ENCODE measurements at places on chromosomes 11 and 22. TPM values are rescaled to one million over a fixed set of nuclear protein-coding genes. Genes with fewer than 3 reads are reported as not detected.

GRCh38 chr22:20191803-20192202 is 40.9 kb upstream of the CCDC188 start:
- DNase-seq = no peak

DNA sequence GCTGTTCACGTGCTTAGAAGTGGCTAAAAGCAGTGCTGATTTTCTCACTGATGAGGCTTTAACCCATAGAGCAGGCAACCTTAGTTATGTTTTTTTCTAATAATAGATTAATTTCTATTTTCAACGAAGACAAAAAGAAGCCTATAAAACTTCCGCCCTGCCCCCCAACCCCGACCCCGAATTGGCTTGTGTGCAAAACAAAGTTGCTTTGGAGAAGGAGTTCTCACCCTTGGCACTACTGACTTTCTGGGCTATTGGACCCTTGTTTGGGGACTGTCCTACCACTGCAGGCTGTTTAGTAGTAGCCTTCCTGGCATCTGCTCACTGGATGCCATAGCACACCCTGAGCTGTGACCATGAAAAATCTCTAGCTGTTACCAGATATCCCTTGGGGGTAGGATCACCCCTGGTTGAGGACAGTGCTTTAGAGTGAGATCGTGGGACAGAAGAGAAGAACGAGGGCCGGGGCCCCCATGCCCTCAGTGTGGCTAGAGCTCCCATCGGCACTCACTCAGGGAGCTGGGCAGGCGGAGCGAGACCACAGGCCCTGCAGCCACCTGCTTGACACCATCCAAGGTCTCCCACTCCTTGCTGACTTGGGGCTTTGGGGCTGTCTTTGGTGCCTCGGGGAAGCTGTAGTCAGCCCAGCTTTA is 16.9 kb downstream of the SLC37A2 start:
- no peak for DNase-seq

GRCh38 chr11:69509381-69509780 is 27.9 kb downstream of the LINC01488 start:
- no peak for DNase-seq

ART1 gene
- total RNA-seq = not detected

- no peak for DNase-seq
Observed at GRCh38 chr22:36936362-36937116, 23.1 kb downstream of the CSF2RB start.

DNA sequence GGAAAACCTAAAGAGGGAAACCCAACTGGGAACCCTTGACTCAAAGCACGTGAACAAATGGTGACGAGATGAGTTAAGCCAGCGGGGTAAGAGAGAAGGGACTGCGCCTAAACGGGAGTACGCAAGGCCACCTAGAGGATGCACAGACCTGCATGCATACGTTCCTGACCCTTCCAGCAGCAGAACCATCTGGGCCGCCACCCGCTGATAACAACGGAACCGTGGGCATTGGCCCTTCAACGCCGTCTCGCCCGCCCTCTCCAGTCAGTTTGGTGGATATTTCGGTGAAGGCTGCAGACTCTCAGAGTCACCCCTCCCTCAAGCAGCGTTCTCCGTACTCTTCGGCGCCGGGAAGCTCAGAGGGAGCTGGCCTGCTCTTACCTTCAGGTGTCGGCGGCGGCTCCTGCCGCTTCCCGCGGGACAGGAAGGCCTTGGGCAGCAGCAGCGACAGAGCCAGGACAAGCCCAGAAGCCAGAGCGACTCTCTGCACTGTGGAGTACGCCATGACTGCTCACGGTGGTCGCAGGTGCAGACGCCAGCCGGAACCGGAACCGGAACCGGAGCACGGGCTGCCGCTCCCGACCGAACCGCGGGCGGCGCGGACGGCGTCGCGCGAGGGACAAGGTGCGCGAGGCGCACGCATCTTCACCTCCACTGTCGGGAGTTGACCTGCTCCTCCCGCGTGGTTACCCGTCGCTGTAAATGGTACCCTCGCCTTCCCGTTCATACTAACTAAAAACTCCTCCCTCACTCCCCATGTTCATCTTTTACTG is at the start of gene RIC3:
Gene RIC3, minus strand, starts transcription at position 541 of the 773 bp plus-strand sequence. Its CDS starts 36 bp downstream, at position 505.
- DNase-seq = peak; percentile 3

GRCh38 chr11:112967082-112967481 is 5.9 kb downstream of the NCAM1 start:
- DNase-seq = no peak

OR8K3 gene
- total RNA-seq = not detected

DNA sequence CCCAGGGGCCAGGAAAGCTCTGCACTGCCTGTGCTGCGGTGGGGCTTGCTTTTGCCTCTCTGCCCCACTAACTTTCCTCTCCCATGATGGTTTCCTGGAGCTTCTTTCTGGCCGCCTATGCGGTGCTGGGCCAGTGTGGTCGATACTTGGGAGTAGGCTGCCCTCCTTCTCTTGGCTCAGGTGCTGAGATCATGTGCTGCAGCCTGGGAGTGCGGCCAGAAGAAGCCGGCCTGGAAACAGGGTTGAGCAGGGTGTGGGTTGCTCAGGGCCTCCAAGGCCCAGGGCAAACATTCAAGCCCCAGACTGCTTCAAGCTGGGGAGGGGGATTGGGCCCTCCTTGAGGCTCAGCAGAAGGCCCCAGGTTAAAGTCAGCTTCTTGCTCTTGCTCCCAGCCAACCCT is 125.0 kb downstream of the NTM start:
- no peak for DNase-seq

TUG1 gene
- 44.2 TPM for total RNA-seq

DNA sequence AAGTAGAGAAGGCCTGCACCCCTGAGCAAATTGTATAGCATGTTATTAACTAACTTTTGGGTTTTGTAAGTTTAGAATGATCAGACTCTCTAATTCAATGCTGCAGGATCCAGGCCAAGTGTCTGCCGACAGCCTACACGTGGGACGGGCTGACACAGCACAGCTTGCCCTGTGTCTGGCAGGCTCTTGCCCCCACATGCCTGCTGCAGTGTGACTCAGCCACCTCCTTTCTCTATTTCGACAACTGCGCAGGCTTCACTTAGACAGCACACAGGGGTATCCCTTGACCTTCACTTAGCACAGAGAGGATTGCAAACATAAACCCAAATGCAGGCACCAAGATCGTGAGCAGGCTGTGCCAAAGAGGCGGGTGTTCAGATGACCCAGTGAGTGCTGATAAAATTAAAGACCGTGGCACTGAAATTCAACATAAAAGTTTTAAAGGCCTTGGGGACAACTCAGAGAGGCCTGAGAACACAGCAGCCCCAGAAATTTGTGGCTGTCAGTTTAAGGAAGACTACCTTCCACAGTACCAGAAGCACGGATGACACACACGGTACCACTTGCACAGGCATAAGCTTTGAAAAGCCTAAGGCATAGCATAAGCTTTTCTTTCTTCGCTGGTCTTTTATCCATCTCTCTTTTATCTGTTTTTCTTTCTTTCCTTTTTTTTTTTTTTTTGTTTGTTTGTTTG is 37.8 kb downstream of the SCN3B start:
- DNase-seq = no peak

GRCh38 chr22:31079095-31079642 is 1.9 kb upstream of the SMTN start:
- no peak for DNase-seq

GRCh38 chr11:120305286-120305685 is 19.8 kb upstream of the TLCD5 start:
- DNase-seq = no peak

DNA sequence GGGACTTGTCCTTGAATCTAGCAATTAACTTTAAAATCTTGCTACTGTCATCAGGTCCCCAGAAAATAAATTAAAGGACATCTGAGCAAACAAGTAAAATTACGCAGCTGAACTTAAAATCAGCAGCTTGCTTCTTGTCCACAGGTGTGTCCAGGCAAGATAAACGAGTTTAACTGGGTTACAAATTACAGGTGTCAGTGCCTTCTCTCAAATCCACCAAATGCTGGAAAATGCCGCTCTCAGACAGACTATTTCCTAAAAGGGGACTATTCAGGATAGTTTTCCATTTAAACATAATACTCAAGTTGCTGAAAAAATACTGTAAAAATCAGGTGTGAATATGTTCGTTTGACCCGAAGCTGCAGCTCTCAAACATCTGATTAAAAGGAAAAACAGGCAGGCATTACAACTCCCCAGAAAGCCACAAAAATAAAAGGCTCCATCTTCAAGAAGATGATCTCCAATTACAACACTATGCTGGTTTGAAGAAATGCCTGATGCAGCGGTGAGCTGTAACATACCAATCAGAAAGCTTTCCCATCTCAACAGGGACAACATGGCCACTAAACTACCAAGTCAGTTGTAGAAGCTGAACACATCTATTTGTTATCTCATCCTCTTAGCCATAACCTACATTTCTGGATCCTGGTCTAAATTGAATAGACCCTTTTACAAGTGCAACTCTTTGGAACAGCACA is 82.1 kb downstream of the CADM1 start:
- DNase-seq = no peak

OR4A47 gene
- not detected for total RNA-seq

OR10D3 gene
- not detected for total RNA-seq

DNA sequence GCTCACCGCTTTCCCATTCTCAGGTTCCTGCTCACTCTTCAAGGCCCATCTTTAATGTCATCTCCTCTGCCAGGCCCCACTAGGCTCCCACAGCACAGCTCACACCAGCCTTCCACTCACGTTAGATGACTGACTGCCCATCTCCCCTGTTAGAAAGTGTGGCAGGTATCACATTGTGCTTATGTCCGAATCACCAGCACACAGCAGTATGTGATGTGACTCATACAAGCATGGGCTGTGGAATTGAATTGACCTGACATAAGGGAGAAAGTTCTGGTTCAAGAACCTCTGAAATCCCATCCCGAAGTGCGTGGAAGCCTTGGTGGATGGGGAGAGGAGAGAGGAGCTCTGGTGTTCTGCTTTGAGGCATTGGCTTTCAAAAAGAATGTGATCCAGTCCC is 6.5 kb downstream of the VSTM5 start:
- DNase-seq = no peak

- no peak for DNase-seq
Observed at GRCh38 chr11:64934682-64935358, 873 bp downstream of the GPHA2 start.

GRCh38 chr22:31893460-31893859 is 50.9 kb upstream of the YWHAH start:
- peak; percentile 62 for DNase-seq

OR51B4 gene
- 9.0 TPM for total RNA-seq

DNA sequence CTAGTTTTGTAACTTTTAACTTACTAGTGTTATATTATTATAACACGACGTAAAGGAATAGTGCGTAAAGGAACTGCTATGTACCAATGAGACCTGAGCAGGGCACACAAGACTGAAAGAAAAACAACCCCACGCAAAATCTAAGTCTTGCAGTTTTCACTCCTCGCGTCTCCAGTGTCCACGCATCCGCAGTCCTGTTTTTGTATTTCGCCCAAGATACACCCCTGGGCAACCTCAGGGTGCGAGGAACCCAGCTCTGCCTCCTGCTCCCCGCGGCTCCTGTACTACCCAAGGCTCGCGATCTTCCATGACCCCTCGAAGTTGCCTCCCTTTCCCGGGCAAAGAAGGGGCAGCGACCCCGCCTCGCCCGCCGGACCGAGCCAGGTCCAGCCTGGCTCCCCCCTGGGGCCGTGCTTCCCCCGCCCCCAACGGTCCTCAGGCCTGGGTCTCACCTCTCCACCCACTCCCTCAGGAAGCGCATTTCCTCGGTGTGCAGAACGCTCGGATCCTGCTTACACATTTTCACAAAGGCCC is 393 bp downstream of the ST13 start:
- DNase-seq = peak; percentile 32

KDELR3 gene
- 61.9 TPM for total RNA-seq

GRCh38 chr11:15179167-15179566 is 64.4 kb downstream of the INSC start:
- DNase-seq = no peak

MYOD1 gene
- not detected for total RNA-seq

DNA sequence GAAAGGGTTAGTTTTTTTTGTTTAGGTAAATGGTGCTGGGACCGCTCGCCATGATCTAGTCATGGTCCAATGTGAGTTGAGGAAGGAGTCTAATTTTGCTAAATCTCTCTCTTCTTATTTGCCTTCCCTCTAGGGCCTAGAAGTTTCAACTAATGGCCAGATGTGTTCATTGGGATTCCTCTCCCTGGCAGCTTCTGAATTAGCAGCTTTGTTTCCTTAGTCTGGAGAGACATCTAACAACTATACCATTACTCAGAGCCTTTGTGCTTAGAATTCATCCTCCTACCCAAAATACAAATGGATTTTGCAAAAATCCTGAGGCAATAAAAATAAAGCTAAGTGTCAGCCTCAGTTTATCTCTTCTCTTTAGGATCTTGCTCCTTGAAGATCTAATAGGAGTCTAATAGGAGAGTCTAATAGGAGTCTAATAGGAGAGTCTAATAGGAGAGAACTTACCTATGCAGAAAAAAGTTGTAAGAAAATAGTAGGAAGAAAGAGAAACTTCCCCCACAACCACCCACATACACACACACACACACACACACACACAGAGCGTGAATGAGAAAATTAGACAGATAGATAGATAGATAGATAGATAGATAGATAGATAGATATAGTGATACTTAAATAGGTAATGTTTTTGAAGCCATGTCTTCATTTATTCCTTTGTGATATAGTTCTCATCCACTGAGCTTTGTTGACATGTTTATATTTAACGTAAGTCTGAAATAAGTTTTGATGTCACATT is 980.5 kb upstream of the CNTN5 start:
- no peak for DNase-seq

DNA sequence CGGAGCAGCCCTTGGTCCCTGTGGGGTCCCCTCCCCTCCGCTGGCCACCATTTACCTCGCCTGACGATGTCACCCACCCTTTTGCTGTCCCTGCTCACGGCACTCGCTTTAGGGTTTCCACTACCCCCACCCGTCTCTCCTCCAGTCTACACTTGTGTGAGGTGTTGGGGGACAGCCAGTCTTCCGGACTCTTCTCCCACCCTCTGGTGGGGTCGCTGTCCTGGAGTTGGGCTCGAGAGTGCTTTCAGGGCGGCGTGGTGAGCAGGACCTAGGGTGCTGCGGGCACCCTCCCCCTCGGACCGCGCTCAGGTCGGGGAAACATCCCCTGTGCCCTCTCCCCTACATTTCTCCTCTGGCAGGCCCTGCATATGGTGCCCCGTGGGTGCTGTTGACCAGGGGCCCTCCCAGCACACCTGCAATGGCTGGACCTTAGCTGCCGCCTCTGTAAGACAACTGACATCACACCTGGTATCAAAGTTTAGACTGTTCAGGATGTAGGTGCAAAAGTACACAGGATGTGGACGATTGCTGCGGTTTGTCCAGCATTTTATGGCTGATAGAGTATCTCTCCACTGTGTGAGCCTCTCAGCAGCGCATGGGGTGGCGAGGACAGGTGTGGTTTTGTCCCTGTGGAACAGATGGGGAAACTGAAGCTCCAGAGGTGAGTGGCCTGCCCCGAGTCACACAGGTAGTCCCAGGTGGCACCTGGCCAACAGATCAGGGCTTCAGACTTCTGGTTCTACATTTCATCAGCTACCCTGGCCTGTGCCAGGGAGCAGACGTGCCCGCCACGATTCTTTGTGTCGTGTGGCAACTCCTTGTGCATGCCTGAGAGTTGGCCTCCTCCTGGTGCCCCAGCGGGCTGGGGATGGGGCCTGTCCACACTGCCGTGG is 1.2 kb downstream of the GRK2 start:
- no peak for DNase-seq

OR52H1 gene
- total RNA-seq = not detected

- no peak for DNase-seq
Observed at GRCh38 chr22:50192436-50193204, 6.9 kb downstream of the TRABD start.

TTC36 gene
- total RNA-seq = not detected

RCOR2 gene
- total RNA-seq = 0.80 TPM

- no peak for DNase-seq
Observed at GRCh38 chr11:19253817-19254216, 13.1 kb upstream of the E2F8 start.

OR5M10 gene
- not detected for total RNA-seq

- DNase-seq = peak; percentile 2
Observed at GRCh38 chr11:41716862-41717261, 257.4 kb upstream of the LRRC4C start.

All from SK-MEL-5 (cell line).